ENCODE measurements at places on chromosomes 4 and X.

- DNase-seq, result no peak
Observed at GRCh38 chr4:2261853-2262144, at the start of gene MXD4. MXD4 (minus strand) TSS chr4:2262109; CDS start chr4:2261980, 129 bp downstream.

GRCh38 chrX:68831405-68832100, 2.7 kb downstream of the EFNB1 start:
- no peak for DNase-seq

- DNase-seq, result no peak
Observed at GRCh38 chrX:19563746-19564145, 48.4 kb upstream of the MAP3K15 start.

GRCh38 chr4:7786517-7786916, 153.1 kb downstream of the AFAP1 start:
- no peak for DNase-seq

GRCh38 chrX:44675362-44676024, 132.8 kb upstream of the FUNDC1 start:
- peak; percentile 7 for DNase-seq

- no peak for DNase-seq
Observed at GRCh38 chr4:153241970-153242838, 38.0 kb downstream of the TRIM2 start.

DNA sequence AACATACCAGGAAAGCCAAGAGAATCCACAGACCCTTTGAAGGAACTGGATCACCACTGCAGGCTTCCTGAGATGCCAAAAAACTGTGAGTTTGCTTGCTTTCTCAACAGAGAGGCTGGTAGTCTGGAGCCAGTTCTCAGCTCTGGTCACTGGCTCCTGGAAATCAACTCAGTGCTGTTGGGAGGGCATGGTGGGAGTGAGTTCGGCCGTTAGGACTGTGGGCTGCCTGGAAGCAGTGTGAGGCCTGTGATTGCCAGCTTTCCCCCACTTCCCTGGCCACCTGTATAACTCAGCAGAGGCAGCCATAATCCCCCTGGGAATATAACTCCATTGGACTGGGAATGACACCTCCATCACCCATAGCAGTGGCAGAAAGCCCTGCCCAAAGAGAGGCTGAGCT, 122.0 kb upstream of the FSTL5 start:
- DNase-seq, result no peak

DNA sequence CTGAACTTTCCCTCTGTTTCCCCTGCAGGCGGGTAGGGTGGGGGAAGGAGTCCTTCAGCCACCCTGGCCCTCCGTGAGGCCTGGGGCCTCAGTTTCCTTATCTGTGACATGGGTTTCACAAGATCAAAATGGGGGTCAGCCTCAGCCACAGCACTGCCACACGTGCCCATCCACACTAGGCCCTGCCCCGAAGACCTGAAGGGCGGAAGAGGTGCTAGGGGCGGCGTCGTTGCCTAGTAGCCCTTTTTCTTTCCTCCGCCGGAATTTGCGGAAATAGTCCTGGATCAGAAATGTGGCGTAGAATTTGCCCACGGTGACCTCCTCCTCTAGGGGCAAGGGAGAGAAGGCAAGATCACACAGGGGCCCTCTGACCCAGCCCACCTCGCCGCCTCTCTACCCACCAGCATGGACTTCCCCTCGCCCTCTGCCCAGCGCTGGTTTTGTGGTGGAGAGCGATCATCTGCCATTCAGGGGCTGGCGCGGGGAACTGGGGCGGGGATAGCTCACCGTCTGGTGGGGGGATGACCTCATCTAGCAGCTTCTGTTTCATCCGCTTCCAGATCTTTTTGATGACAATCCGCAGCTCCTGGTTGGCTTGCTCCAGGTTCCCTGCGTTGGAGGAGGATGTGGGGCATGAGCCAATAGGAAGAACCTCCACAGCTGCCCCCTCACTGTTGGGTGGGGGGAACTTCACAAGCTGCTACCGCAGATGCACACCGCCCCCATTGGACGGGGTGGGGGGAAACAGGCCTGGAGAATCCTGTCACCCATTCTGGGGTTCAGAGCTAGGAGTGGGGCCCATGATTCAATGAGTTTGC, 9.7 kb upstream of the SYP start:
- no peak for DNase-seq

- DNase-seq, result peak; percentile 59
Observed at GRCh38 chr4:172951679-172952451, 216.7 kb upstream of the GALNT7 start.

- no peak for DNase-seq
Observed at GRCh38 chr4:113826421-113826820, 64.9 kb upstream of the CAMK2D start.

- no peak for DNase-seq
Observed at GRCh38 chrX:101260435-101260834, 30.7 kb downstream of the TAF7L start.

GRCh38 chr4:17814140-17814539, 3.4 kb downstream of the NCAPG start:
- no peak for DNase-seq

DNA sequence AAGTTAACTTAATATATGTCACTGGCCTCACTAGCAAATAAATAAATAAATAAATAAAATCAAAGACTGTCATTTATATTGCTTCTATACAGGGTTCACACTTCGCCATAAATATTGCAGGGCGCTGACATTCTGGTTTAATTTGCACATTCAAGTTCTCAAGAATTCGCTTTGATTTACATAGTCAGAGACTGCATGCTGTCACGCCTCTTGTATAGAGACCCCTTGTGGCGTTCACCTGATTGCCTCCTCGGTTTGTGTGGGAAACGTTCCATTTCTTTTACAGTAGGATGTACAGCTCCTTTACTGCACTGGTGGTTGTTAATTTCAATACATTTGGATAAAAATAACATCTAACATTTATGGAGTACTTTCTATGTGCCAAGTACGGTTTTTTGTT, 71.3 kb upstream of the ADGRG2 start:
- no peak for DNase-seq

DNA sequence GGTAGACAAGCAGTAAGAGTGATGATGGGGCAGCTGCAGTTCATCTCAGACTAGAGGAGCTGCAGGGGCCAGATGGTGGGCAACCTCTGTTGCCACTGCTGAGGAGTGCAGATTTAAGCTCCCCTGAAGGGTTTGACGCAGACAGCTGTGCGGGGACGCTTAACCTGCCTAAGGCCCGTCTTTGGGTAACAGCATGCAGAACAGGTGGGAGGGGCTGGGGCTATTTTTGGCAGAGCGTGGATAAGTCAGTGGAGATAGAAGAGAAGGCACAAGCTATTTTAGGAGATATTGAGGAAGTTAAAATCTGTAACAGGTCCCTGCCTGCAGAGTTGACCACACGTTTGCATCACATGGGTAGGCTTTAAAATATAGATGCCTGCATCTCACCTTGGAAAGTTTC, 10.5 kb downstream of the CD99 start:
- no peak for DNase-seq

- no peak for DNase-seq
Observed at GRCh38 chr4:4415107-4415805, 28.4 kb downstream of the NSG1 start.

DNA sequence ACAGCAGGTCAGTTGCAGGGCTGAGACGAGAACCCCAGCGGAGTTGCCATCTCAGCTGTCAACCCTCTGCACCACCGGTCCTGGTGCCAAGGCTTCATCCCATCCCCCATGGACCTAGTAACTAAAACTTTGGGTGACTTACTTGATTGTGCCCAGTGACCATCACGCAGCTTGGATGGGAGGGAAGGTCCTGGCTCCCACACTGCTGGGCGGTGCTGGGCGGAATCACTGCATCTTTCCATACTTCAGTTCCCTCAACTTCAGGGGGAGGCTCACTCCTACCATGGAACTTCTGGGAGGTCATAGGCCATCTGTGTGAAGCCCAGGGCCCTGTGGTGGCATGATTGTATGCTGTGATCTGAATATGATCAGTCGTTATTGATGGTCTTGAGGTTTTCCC, 26.2 kb upstream of the JAKMIP1 start:
- DNase-seq, result no peak

DNA sequence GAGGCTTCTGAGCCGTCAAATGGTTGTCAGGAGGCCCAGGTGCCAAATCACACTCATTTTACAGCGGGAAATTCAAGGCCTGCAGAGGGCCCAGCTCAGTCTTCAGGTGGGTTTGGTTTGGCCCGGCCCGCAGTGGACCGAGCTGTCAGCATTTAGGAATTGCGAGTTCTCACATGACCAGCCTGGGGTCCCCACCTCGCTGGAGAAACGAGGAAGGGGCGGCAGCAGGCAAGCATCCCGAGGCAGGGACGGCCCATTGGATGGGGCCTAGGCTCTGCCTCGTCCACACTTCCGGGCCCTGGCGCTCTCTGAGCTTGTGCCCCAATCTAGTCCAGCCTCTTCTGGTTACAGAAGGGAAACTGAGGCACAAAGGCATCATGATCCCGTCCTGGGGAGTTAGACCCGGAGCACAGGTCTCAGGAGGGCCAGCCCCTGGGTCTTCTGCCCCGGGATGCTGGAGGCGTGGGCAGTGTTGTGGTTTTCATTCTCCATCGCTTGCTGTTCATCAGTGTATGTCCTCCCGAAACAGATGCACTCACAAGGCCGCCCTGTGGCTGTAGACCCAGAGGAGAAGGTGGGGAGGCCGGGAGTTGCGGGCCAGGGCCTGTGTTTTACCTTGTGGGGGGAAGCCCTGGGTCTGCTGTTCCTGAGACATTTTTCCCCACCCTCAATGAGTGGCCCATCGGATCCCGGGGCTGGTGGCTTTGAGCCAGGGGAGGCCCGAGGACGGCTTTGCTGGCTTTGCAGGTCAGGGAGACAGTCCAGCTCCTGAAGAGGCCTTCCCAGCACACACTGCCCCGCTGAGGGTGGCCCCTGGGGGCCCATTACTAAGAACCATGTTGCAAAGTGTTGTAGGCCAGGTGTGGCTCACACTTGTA, 8.9 kb downstream of the PSAPL1 start:
- DNase-seq, result no peak

DNA sequence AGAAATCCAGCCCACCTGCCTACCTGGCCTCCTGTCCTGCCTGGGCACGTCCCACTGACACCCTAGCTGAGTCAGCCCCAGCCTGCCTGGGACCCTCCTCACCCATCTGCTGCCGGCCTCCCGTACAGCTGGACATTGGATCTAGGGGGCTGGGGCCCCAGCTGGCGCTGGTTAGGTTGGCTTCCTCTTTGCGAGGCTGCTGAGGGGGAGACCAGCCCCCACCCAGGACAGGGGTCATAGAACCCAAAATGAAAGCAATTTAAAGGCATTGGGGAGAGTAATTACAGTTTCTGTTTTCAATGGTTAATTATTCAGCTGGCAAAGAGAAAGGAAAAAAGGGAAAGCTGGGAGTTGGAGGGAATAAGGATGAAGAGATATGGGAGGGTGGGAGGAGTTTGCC, 15.8 kb downstream of the EFNB1 start:
- DNase-seq, result no peak

- DNase-seq, result no peak
Observed at GRCh38 chrX:110733166-110733565, 62.5 kb downstream of the CHRDL1 start.

DNA sequence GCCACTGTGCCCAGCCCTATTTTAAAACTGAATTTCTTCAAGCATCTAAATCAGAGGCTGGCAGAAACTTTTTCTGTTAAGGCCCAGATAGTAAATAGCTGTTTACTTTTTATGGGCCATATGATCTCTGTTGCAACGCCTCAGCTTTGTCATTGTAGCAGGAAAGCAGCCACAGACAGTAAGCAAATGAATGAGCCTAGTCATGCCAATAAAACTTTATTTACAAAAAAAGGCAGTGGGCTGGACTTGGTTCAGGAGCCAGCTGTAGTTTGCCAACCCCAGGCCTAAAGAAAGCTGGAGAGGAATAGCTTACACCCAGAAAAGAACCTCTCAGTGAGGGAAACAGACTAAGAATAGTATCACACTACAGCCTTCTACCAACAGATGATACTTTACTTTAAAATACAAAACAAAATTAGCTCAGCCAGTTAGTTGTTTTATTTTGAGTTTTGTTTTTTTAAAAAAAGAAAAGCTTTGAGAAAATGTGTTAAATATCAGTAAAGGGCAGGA, 25.5 kb downstream of the CHST7 start:
- peak; percentile 8 for DNase-seq

DNA sequence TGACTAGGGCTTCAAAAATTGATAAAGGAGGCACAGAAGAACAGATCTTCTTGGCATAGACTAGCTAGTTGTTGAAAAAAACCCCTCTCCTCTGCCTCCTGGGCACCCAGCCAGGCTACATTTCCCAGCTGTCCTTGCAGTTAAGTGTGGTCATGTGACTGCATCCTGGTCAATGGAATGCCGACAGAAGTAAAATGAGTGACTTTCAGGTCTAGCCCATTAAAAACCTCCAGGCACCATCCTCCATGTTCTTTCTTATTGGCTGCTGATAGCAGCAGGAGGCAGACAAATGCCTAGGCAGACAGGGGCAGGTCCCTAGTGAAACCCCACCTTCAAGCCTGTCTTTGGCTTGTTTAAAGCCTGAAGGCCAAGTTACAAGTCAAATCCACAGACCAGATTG, 35.3 kb downstream of the ATXN3L start:
- DNase-seq, result no peak

GRCh38 chrX:49947781-49948180, 25.4 kb downstream of the CLCN5 start:
- no peak for DNase-seq

- no peak for DNase-seq
Observed at GRCh38 chr4:48024522-48024921, 8.0 kb downstream of the NIPAL1 start.

GRCh38 chr4:51906167-51906958, 63.4 kb downstream of the DCUN1D4 start:
- DNase-seq, result no peak

GRCh38 chr4:142265946-142266345, 580.2 kb downstream of the INPP4B start:
- no peak for DNase-seq

GRCh38 chr4:18578307-18578706, 556.8 kb upstream of the LCORL start:
- no peak for DNase-seq

- peak; percentile 46 for DNase-seq
Observed at GRCh38 chr4:25307596-25307995, 5.0 kb upstream of the ZCCHC4 start.

GRCh38 chrX:33726281-33727160, 405.6 kb downstream of the FAM47A start:
- no peak for DNase-seq

DNA sequence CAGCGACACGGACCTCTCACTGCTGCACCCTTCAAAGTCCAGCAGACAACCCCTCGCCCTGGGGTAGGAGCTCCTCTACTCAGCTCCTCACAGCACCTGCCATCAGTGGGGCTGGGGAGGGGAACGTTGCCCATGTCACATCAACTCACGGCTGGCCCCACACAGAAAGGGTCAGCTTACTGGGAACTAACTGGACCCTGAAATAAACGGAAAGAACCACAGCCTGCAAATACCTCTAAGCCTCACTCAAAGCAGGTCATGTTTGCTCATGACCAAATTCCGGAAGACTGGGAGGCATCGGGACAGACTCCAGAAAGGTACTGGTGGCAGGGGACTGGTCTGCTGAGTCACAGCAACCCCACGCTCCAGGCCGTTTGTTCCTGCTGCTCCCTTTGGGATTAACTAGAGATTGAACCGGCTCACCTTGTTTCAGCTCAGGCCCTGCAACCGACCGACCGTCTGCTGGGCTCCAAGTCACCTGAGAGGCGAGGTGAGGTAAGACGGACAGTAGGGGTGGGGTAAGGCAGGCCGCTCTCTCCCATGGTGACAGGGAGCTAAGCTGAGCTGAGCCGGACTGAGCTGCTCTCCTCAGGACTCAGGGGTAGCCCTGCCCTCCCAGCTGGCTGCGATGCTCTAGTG, 5.6 kb downstream of the G6PD start:
- no peak for DNase-seq

GRCh38 chr4:53098681-53099121, 236.6 kb downstream of the RASL11B start:
- no peak for DNase-seq

GRCh38 chrX:154751203-154751668, 359 bp upstream of the GAB3 start:
- no peak for DNase-seq

Data from spinal cord (tissue), 10 donors.